ENCODE measurements at places on chromosomes 7 and 10.

DNA sequence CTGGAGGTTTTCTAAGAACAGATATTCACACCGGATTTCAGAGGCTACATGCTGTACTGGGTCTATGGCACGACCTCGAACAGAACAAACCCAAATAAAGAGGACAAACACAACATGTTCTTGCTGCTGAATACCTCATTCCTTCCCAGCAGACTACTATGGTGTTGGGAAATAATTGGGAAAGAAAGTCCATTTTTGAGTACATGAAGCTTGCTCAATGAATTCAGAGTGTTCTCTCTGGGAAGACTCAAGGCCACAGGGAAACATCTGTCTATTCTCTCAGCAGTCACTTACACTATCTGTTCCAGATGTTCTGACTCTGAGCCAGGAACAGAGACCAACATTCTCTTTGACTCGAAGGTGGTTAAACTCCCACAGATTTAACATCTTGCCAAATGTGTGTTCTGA, 30.9 kb downstream of the LAMB1 start:
- no peak for DNase-seq

DNA sequence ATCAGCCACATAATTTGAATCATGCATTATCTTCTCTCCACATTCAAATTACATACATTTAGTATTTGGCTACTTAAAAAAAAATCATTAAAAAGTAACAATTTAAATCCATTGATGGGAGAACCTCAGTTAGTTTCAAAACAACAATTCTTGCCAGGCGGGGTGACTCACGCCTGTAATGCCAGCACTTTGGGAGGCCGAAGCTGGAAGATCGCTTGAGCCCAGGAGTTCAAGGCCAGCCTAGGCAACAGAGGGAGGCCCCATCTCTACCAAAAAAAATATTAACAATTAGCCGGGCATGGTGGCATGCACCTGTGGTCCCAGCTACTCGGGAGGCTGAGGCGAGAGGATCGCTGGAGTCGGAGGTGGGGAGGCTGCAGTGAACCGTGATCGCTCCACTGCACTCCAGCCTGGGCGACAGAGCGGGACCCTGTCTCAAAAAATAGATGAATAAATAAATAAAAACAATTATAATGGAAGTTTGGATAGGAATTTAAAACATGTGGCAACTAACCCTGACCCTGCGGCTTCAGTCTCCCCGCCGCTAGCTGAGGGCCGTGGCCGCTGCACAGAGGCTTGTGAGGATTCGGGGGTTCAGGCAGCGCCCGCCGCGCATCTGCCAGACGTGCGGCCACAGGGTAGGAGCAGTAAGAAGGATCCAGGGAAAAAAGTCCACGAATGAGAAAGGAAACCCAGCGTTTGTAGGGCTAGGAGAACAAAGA, 1.1 kb upstream of the CSGALNACT2 start:
- no peak for DNase-seq

DNA sequence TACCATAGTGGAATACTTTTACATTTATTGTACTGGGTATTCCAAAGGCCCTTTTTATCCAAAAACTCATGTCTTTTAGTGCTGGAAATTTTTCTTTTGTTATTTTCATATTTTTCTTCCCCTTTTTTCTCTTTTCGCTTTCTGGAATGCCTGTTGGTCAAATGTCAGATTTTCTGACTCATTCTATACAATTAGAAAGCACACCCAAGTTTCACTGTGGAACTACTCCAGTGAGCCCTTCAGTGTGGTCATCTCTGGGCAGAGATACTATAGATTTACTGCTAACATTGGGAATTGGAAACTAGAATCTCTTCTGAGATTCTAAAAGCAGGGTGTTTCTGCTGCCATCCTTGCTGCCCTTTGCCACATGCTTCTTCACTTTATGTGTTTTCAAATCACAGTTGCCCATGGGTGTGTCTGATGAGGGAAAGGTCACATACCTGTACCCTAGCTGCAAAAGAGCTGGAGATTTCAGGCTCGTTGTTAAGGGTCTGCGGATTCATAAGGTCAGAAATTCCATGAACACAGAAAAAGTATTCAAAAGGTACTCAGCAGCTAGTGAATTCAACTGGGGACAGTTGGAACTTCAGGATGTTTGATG, 5.6 kb upstream of the WASL start:
- DNase-seq = no peak

DNA sequence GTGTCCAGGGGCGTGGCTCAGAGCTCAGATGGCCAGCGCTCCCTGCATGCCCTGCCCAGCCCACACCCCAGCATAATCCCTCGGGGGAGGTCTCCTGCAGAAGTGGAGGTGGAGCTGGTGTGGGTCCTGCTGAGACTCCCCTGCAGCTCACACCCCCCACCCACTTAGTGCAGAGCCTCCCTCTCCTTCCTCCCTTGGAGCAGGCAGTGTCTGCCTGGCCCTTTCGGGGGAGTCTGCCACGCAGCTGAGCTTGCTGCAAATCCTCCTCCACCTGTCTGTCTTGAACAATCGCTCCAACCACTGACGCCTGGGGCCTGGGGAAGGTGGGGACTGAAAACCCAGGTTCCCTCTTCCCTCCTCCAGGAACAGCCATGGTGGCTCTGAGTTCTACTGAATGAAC, 219.7 kb upstream of the PPP2R2D start:
- no peak for DNase-seq

GRCh38 chr10:110274647-110275046, 30.1 kb downstream of the SMNDC1 start:
- DNase-seq = no peak

GRCh38 chr10:55183993-55184392, 383.0 kb upstream of the PCDH15 start:
- DNase-seq = no peak

DNA sequence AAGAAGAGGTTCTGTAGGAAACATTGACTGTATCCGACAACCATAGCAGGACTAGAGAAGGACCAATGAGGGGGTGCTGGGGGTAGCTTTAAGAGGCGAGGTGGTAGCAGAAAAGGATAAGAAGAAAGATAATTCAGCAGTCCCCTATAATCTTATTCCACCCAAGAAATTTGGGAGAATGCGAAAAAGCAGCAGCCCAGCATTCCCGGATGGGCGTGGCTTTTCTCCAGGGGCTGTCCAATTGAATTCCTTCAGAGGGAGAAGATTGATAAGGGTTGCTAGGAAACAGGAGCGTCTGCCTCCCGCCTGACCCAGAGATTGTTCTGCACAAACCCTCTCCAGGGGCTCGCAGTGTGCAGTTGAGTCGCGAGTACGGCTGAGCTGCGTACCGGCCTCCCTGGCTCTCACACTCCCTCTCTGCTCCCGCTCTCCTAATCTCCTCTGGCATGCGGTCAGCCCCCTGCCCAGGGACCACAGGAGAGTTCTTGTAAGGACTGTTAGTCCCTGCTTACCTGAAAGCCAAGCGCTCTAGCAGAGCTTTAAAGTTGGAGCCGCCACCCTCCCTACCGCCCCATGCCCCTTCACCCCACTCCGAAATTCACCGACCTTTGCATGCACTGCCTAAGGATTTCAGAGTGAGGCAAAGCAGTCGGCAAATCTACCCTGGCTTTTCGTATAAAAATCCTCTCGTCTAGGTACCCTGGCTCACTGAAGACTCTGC, at the start of gene GRM3:
Gene GRM3 (plus strand): TSS at position 349 of the 721 bp plus-strand sequence. CDS start 121,237 bp downstream, outside the sequence.
- no peak for DNase-seq

DNA sequence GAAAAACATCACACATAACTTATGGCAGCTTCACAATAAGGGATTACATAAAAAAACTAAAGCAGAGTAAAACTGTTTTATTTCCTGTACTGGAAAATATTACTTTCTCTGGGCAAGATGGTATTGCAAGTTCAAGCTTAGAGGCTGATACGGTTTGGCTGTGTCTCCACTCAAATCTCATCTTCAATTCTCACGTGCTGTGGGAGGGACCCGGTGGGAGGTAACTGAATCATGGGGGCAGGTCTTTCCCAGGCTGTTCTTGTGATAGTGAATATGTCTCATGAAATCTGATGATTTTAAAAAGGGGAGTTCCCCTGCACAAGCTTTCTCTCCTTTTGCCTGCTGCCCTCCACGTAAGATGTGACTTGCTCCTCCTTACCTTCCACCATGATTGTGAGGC, 5.1 kb upstream of the LRRC27 start:
- no peak for DNase-seq

DNA sequence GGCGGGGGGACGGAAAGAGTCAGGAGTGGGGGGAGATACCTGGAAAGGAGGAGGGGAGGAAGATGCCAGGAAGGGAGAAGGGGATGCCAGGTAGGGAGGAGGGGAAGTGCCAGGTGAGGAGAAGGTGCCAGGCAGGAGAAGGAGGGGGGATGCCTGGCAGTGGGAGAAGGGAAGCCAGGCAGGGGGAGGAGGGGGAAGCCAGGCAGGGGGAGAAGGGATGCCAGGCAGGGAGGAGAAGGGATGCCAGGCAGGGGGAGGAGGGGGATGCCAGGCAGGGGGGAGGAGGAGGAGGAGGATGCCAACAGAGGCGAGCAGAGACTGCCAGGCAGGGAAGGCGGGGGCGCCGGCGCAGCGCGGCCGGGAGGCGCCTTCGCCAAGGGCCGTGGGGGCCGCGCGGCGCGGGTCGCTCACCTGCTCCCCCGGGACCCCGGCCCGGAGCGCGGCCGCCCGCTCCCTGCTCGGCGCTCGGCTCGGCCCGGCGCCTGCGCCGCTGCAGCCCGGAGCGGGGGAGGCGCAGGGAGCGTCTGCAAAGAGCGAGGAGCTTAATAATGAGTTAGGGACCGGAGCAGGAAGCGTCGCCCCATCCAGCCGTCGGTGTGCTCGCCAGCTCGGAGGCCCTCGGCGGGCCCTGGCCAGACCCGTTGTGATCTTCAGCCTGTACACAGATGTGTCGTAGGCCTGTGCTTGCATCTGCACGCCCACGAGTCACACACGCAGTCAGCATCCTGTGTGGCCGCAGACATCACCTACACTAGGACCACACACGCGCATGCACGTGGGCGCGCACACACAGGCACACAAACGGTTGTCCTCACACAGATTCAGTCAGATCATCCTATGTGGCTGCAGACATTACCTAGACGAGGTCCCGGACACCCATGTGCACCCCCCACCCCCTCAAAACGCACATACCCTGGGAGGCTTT, 28.4 kb upstream of the SMARCD3 start:
- DNase-seq = peak; percentile 23

GRCh38 chr10:89589101-89589720, 53.8 kb upstream of the SLC16A12 start:
- no peak for DNase-seq

DNA sequence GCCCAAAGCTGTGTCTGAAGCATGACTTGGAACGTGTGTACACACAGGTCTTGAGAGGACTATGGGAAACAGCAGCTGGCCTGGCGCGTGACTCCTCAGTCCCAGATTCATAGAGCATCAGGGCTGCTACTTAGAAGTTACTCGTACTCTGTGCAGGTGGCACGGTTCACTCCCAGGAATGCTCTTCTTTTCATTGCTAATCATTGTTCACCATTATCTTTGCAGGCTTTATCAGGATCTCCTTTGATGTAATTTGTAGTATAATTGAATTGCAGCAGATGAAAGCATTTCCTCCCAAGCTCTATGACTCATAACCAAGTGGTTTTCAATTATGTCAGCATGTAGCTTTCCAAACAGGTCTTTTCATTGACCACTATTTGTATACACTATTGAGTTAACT, 938.9 kb downstream of the NRG3 start:
- DNase-seq = peak; percentile 51

GRCh38 chr7:11835260-11835659, 3.3 kb upstream of the THSD7A start:
- DNase-seq = no peak

GRCh38 chr10:1251769-1252168, 195.6 kb downstream of the WDR37 start:
- no peak for DNase-seq

- no peak for DNase-seq
Measured at GRCh38 chr10:48248462-48248861, 26.0 kb downstream of the FRMPD2 start.

DNA sequence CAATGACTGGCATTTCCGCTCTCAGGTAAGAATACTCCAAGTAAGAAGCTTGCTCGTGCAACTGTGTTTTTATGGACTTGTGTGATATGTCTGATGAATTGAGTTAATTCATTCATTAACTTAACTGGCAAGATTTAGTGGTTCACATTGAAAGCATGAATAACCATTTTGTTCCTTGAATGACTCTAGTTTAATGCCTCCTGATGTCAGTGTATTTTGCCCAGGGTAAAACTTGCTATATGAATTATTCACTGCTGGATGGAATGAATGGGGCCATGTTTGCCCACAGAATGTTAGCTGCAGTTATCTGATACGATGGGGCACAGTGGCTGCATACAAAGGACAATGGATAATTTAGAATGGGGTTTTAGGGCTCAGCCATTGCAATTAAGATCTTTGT, 124.1 kb downstream of the ZNF365 start:
- DNase-seq = no peak

- no peak for DNase-seq
Measured at GRCh38 chr10:33355274-33355673, 20.8 kb upstream of the NRP1 start.

DNA sequence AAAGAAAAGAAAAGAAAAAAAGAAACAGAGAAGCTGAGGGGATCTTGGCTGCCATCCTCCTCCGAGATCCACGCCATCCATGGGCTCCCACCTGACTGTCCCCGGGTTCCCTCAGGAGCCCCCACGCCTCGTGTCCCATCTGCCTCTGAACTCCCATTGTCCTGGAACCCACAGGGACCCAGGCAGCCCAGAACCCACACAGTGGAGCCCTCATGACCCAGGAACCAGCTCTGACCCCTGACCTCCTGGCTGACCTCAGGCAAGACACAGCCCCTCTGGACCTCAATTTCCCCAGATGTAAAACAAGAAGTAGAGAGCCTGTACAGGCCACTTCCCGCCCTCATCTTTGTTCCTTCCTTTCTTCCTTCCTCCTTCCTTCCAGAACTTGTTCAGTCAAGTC, 40.4 kb downstream of the RASGEF1A start:
- no peak for DNase-seq

- no peak for DNase-seq
Measured at GRCh38 chr7:156141941-156142340, 329.7 kb upstream of the SHH start.

DNA sequence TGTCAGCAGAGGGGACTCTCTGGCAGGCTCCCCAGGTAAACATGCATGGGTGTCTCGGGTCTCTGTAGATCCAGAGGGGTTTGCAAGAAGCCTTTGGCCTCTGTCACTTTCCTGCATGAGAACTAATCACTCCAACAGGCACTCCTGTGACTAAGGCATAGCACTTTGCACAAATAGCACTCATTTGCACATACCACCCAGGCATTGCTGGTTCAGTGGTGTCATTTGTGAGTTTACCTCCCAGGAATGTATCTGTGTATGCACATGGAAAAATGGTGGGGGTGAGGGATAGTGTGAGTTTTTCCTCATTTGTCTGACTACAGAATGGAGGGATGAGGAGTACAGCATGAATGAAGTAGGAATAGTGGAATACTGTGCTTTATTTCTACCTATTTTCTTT, 39.5 kb downstream of the CNNM1 start:
- DNase-seq = no peak

- no peak for DNase-seq
Measured at GRCh38 chr7:117347962-117348672, 25.3 kb upstream of the WNT2 start.

GRCh38 chr7:110947408-110947807, 143.5 kb upstream of the LRRN3 start:
- DNase-seq = peak; percentile 59

- DNase-seq = no peak
Measured at GRCh38 chr10:24869354-24870015, 82.9 kb downstream of the PRTFDC1 start.
